Activated naive CD4-positive, alpha-beta T cell (primary cell): ENCODE measurements at places on chromosomes 7 and 10.

DNA sequence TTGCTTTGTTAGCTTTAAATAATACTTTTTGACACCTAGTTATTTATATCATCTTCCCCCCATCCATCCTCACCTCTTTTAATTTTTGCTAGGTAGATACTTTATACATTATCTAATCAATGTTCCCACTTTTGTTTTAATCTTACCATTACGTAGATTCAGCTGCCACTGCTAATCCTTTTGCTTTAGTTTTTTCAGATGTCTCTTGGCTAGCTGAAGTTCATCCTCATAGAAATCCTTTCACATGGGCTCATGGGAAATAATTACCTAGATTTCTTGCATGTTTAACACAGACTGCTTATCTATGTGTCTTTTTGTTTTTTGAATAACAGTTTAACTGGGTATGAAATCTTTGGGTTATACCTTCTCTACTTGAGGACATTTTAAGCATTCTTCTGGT is 60.1 kb downstream of the ZNRF2 start:
- DNase-seq: no peak

DNA sequence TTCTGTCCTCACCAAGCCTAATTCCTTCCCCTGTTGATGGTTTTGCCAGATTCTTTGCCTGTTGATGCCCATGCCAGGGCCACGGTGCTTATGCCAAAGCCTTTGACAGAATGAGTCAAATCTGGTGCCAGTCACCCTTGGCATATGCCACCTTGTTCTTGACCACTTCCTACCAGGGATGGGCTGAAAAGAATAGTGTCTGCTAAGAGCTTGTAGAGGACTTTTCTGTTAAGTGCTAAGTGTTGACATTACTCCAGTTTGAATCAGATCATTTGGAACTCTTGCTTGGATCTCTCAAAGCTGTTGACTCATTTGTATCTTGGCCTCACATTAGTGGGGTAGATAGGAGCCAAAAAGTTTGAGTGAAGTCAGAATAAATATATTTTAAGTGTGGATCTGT is 661.2 kb downstream of the AUTS2 start:
- DNase-seq: no peak

- no peak for DNase-seq
Measured at GRCh38 chr7:100802951-100803350, 24.4 kb downstream of the EPHB4 start.

DNA sequence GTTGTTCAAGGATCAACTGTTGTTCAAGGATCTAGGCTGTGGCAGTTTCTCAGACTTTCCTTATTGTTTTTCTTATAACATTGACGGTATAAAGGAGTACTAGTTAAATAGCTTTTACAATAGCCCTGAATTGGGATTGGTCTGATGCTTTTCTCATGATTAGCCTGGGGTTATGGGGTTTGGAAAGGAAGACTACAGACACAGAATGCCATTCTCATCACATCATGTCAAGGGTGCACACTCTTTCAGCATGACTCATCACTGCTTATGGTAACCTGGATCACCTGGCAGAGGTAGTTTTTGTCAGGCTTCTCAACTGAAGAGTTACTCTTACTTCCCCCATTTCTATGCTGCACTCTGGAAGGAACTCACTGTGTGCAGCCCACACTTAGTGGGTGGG is 194.2 kb upstream of the NPSR1 start:
- DNase-seq: no peak

- DNase-seq: no peak
Measured at GRCh38 chr7:159105832-159106811, 38.5 kb downstream of the VIPR2 start.

- no peak for DNase-seq
Measured at GRCh38 chr7:28596245-28596935, 184.1 kb downstream of the CREB5 start.

DNA sequence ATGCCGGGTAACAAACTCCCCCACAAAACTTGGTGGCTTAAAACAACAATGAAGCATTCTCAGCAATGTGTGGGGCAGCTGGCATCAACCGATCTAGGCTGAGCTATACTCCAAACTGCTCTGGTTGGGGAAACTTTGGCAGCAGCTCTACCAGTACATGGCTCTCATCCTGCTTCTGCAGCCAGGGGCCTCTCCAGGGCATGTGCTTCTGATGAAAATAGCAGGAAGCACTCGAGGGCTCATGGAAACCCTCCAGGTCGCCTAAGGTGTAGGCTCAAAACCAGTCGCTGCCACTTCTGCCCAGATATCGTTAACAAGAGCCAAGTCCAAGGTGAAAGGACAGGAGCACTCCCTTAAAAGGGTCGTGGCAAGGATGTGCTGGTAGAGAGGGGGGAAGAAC is 134.1 kb downstream of the TEX36 start:
- DNase-seq: no peak

GRCh38 chr10:127338399-127339110 is 142.2 kb upstream of the INSYN2A start:
- no peak for DNase-seq

DNA sequence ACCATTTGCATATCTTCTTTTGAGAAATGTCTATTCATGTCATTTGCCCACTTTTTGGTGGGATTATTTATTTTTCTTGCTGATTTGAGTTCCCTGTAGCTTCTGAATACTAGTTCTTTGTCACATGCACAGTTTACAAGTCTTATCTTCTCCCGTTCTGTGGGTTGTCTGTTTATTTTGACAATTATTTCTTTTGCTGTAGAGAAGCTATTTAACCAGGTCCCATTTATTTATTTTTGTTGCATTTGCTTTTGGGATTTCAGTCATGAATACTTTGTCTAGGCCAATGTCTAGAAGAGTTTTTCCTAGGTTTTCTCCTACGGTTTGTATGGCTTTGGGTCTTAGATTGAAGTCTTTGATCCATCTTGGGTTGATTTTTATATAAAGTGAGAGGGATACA is 32.9 kb downstream of the GPR22 start:
- DNase-seq: no peak

- DNase-seq: no peak
Measured at GRCh38 chr10:124935946-124936345, 6.0 kb upstream of the ZRANB1 start.

DNA sequence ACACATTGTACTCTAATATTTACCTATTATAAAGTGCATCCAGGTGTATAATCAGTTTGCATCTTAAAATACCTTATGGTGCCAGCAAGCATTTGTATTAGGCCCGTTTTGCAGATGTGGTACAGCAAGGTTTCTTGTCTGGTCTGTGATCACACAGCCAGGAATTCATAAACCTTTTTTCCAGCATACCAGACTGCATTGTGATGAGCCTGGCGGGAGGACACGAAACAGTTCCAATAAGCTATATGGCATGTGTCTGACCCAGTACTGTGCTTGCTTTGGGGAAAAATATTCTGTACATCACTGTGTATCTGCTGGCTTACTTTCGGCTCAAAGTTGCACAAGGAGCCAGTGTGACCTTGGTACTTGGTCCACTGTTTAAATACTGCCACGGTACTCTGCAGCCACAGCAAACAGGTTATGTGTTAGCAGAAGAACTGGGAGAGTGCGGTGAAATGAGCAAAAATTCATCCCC is 36.3 kb downstream of the CHN2 start:
- DNase-seq: no peak

GRCh38 chr10:100803492-100803891 is 58.1 kb downstream of the PAX2 start:
- no peak for DNase-seq

DNA sequence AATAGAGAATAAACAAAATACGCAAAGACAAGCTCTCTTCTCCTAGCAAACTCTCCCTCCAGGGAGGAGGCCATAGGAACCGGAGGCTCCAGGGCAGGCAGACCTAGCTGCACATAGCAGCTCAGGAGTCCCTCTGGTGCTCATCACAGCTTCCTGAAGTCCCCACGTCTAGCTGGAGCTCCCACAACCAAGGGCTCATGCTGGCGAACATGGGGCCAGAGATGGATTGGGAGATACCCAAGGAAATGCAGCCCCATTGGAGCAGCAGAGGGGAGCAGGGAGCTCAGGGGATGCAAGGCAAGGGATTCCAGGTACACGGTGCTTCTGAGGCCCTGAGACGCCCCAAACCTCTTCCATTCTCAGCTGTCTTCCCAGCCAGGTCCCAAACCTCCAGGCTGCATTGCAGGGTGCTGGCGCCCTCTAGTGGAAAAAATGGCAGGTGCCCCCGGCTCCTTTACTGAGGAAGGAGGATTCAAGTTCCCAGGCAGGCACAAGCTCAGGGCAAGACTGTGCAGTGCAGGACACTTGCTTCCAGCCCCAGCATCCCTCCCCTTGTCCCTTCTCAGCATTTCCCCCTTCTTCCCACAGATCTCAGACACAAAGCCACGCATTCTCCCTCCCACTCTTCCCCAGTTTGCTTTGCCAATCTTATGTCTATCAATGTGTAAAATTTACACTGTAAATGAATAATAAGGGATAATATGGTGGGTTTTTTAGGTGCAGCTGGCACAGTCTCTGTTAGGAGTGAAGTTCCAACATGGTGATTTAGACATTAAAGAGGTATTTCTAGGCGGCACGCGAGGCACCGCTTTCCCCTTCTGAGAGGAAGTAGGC is 46.2 kb downstream of the GPAM start:
- peak; percentile 9 for DNase-seq

DNA sequence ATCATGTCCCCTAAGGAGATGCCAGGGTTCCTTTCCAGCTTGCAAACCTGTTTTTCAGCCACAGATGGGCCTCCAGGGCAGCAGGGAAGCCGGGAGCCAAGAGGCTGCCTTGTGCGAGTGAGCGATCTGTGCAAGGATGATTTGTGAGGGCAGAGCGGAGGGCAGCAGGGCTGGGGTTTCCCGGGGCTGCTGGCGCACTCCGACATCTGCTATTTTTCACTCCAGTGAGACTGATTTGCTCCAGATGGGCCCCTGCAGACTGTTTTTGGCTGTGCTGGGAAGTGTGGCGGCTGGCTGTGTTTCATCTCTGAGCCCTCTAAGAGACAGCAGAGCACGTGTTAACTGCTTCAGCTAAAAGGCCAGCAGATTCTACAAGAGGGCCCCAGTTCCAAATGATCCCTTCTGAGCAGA is 466.2 kb downstream of the TYW1 start:
- no peak for DNase-seq

GRCh38 chr7:41824284-41824683 is 121.4 kb upstream of the INHBA start:
- no peak for DNase-seq

- no peak for DNase-seq
Measured at GRCh38 chr7:143205560-143206293, 16.1 kb upstream of the TAS2R40 start.

DNA sequence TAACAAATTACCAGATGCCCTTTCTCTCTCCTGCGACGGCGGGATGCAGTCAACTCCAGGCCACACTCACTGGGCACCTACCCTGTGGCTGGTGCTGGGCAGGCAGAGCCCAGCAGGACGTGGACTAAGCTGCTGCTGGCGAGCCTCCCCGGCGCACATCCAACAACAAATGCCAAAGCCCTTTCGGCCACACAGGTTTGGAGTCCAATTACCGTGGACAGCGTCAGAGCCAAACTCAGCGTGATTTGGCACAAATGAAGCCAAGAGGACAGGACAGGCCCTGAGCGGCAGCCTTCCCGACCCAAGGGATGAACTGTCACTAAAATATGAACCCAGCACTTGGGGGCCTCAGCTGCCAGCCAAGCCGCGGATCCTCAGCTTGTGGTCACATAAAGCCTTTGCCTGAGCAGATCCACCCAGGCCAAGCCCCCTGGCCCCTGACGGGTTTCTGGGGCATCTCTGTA is 28.4 kb downstream of the DAGLB start:
- no peak for DNase-seq

DNA sequence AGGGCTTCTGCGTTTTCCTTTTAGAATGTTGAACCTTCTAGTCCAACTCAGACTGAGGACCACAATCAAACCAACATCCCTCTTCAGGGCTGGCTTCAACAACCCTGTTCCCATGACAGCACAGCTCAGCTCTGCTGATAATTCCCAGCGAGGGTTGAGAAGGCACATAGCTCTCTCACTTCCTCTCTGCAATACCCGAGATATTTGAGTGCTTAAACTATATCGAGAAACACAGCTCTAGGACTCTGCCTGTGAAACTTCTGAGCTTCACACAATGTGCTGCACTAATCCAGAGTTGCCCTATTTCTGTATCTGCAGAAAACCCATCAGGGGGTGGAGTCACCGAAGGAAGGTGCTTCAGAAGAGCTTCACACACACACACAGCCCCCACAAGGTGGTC is 1.6 kb upstream of the ADARB2 start:
- no peak for DNase-seq

GRCh38 chr10:133168617-133169031 is 8.6 kb downstream of the KNDC1 start:
- DNase-seq: no peak

DNA sequence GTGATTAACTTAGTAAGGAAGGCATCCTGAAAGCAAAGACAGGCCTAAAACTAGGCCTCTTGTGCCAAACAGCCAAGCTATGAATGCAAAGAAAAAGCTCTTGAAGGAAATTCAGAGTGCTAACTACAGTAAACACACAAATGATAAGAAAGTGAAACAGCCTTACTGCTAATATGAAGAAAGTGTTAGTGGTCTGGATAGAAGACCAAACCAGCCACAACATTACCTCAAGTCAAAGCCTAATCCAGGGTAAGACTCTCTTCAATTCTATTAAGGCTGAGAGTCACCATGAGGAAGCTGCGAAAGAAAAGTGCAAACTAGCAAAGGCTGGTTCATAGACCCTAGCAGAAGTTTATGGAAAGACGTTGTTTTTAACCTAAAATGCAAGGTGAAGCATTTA is 66.0 kb downstream of the IPMK start:
- DNase-seq: no peak

- no peak for DNase-seq
Measured at GRCh38 chr7:27364344-27364758, 121.7 kb downstream of the EVX1 start.

DNA sequence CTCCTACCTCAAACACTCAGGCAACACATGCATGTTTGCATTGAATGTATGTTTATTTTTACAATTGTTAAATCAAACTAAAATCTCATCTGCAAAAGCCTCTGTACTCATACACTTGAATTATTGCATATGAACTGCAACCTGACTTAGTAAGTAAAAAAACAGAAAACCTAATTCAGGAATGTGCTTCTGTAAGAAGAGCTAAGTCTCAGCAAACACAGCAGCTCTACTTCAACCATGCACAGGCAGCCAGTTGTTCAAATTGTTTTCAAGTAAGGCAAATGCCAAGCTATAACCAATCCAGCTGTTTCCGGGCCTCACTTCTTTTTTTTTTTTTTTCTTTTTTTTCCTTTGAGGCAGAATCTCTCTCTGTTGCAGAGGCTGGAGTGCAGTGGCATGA is 93.5 kb upstream of the MALRD1 start:
- DNase-seq: no peak

GRCh38 chr7:156682928-156683327 is 42.4 kb downstream of the RNF32 start:
- DNase-seq: no peak

GRCh38 chr10:68871731-68872342 is 29.3 kb upstream of the DDX50 start:
- no peak for DNase-seq
